Right renal cortex interstitium (tissue), 3 donors: ENCODE measurements at places on chromosomes 6 and 20. TPM values are rescaled to one million over a fixed set of nuclear protein-coding genes. Genes with fewer than 3 reads are reported as not detected.

DNA sequence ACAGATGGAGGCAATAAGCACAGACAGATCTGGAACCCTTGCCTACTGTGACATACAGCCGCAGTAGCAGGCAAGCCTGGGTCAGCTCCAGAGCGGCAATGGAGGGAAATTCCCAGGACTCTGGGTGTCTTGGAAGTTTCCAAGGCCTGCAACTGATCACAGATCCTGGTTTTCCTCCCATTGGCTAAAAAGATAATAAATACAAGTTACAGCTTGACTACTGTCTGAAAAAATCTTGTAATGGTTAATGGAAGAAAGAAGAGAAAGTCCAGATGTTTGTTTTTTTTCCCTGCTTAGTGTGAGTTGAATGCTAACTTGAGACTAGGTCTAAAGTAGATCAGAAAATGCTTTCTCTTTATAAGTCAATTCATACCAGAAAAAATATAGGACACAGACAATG is 307.6 kb downstream of the ALDH8A1 start:
- peak; percentile 25 for DNase-seq

DNA sequence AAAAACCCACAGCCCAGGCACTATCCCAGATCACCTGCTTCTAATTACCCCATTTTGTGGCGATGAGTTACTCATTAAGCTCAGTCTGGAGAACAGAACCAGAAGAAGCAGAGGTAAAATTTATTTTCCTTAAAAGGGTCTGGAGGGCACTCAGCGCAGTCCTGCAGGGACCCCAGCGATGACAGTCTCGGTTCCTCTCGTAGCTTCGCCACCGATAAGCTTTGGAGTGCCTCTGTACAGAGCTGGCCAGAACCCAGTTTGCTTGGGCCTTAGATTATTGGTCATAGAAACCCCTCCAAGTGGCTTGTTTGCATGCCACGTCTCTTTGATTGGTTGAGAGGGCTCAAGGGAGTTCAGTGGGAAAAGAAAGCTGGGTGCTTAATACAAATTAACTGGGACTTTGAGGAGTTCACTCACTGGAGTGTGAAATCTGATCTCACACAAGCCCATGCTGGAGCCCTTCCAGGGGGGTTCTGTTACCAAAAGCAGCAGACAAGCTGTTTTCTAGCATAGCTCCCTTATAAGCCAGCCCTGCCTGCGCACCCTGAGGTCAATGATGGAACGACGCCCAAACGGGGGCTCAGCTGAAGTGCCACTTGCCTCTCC is 158.5 kb upstream of the ARID1B start:
- no peak for DNase-seq

- DNase-seq = no peak
Measured at GRCh38 chr6:96089173-96089572, 73.4 kb downstream of the FUT9 start.

GRCh38 chr20:3815703-3816315 is 4.5 kb upstream of the AP5S1 start:
- DNase-seq = no peak

DNA sequence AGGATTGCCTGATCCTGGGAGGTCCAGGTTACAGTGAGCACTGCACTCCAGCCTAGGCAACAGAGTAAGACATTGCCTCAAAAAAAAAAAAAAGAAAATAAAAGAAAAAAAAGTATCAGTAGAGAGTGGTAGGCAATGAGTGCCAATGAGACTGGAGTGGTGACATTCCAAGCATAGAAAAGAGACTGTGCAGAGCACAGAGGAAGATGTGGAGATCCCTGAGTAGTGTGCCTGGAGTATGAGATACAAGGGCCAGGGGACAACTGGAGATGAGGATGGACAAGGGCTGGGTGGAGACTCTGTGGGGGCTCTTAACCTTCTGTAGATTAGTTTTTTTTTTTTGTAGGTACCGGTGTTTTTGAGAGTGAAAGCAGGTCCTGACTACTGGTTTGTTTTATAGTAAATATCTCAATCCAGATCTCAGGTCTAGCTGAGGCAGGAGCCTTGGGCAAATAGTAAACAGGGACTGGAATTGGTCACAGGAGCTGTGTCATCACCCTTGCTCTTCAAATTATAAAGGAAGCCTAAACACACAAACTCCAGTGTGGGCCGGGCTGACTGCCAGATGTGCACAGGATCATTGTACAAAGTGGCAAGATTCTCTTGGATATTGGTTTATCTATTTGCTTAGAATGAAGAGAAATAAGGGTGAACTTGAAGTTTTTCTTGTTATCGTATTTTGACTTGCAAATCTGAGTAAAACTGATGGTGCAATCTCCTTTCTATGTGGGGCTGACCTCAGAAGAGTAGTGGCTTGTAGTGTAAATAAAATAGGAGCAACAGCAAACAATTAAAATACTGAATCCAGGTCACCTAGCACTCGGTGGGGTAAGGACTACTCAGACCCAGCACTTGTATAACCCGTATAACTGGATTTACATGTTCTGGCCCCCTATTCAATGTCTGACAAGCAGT is 144.9 kb downstream of the SOX4 start:
- DNase-seq = no peak

DNA sequence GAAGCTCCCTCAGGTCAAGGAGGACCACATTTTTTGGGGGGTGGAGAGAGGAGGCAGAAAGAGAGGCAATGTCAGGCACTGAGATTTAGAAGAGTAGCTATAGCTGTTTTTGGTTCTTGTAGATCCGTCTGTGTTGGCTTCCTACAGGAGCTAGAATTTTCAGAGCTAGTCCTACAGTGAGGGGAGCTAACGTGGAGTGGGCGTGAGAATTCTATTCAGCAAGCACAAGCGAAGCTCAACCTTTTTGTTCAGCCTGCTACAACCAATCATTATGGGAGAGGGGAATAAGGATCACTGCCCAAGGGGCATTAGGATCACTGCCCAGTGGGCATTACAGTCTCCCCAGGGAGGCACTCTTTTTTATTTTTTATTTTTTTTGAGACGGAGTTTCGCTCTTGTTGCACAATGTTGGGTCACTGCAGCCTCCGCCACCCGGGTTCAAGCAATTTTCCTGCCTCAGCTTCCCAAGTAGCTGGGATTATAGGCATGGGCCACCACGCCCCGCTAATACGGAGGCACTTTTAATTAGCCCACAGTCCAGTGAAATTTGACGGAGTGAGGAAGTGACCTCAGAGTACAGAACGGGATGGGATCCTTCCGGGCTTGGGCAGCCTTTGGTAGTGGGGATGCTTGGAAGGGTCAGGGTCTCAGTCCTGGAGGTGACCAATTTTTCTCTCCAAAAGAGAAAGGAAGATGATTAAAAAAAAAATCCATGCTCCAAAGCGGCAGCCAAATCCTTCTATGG is 1.1 kb upstream of the PANK2 start:
- no peak for DNase-seq

GRCh38 chr20:4320291-4320690 is 304.9 kb upstream of the RNF24 start:
- DNase-seq = no peak

- no peak for DNase-seq
Measured at GRCh38 chr6:150666071-150666470, 66.4 kb downstream of the PLEKHG1 start.

DNA sequence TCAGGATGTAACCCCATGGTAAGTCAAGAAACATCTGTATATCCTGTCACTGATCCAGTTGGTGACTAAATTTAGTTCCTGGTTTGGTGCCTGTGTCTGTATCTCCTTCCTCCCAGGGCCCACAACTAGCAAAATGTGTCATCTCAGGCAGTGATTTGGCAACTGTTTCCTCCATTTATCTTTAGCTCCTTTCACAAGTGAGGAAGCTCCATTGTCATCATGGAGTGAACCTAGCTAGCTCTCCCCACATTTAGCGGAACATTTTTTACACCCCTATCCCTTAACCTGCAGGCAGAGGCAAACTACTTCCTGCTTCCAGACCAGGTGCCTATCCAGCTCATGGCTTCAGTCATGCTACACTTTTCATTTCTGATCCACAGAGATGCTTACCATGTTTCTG is 99.5 kb downstream of the IPCEF1 start:
- DNase-seq = no peak

GRCh38 chr6:133428295-133428694 is 187.1 kb downstream of the EYA4 start:
- no peak for DNase-seq

Gene CNR1
- polyA plus RNA-seq = 0.90 TPM
